ENCODE measurements at places on chromosomes 11 and 22.

DNA sequence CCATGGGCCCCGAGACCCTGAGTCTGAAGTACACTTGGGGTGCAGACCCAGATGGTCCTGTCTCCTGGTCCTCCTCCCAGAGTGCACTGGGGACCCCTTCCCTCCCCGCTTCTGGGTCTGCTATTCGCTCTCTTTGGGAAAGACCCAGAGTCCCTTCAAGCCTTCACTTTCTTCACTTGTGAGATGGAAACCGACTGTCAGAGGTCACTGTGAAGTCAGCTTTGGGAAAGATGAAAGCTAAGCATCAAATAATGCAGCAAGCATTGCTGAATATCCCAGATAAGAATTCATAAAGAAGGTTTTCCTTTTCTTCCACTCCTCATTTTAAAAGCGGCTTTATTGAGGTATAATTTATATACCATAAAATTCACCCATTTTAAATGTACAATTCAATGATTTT lies 105.0 kb upstream of the CSNK2A3 start:
- no peak for DNase-seq

- no peak for DNase-seq
Observed at GRCh38 chr11:44753961-44754645, 27.3 kb downstream of the TSPAN18 start.

- no peak for DNase-seq
Observed at GRCh38 chr11:75966537-75967287, 151.7 kb downstream of the UVRAG start.

DNA sequence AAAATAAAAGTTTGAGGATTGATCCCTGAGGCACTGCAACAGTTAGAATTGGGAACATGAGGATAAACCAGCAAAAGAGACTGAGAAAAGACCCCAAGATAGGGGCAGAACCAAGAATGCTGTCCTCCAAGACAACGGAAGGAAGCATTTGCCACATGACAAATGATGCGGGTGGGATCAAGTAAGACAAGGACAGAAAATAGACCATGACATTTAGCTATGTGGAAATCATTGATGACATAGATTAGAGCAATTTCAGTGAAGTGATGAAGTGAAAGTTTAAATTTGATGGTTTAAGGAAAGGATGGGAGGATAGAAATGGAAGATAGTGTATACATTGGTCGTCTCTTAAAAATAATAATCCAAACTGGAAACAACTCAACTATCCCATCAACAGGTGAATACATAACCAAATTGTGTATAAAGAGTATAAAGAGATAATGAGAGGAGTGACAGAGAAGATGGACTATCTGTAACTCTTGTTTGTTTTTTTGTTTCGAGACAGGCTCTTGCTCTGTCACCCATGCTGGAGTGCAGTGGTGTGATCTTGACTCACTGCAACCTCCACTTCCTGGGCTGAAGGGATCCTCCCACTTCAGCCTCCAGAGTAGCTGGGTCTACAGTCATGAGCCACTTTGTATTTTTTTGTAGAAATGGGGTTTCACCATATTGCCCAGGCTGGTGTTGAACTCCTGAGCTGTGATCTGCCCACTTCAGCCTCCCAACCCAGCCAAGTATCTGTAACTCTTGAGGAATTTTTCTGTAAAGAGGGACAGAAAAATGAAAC lies 48.7 kb upstream of the FDX1 start:
- DNase-seq, result no peak

GRCh38 chr11:17779861-17780594 lies 45.4 kb downstream of the KCNC1 start:
- DNase-seq, result no peak
